Stimulated activated naive CD4-positive, alpha-beta T cell (primary cell): ENCODE measurements at places on chromosomes 11 and 22.

DNA sequence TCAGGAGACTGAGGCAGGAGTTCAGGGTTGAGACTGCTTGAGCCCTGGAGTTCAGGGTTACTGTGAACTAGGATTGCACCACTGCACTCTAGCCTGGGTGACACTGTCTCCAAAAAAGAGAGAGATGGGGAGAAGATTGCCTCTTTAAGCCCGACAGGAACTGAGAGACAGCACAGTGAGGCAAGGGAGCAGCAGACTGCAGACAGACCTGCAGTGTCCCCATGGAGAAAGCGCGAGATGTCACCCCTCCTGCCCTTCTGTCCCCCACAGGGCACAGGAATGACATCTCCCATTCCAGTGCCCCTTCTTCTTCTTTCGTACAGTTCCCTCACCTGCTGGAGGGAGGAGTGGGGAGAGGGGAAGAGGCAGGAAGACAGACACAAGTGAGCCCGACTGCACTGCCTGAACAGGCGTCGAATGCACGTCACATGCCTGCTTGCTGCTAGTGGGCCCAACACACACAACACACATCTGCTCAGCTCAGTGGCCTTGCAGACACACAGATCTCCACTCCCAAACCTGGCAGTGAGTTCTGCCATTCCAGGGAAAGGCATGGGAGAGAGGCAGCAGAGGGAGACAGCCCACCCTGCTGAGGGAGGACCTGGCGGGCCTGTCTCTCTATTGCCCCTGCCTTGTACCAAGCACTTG lies 167.0 kb downstream of the DSCAML1 start:
- DNase-seq = no peak

- DNase-seq = no peak
Measured at GRCh38 chr11:119800619-119801018, 71.6 kb upstream of the NECTIN1 start.

DNA sequence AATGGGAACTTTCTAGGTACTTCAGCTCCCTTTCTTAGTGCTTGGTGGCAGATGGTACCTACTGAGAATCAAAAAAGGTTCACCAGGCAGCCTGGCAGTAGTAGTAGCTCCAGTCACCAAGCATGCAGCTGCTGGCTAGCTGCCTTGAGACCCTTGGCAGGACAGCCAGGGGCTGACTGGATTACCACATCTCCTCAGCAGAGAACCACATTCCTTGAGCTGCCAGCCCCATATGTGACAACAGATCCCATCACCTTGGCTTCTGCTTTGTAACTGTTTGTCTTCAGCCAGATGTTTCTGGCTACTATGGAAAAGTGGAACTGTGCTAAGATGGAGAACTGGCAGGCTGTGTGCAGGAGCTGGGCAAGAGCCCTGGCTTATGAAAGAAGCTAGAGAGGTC lies 39.6 kb upstream of the CHRM4 start:
- no peak for DNase-seq

DNA sequence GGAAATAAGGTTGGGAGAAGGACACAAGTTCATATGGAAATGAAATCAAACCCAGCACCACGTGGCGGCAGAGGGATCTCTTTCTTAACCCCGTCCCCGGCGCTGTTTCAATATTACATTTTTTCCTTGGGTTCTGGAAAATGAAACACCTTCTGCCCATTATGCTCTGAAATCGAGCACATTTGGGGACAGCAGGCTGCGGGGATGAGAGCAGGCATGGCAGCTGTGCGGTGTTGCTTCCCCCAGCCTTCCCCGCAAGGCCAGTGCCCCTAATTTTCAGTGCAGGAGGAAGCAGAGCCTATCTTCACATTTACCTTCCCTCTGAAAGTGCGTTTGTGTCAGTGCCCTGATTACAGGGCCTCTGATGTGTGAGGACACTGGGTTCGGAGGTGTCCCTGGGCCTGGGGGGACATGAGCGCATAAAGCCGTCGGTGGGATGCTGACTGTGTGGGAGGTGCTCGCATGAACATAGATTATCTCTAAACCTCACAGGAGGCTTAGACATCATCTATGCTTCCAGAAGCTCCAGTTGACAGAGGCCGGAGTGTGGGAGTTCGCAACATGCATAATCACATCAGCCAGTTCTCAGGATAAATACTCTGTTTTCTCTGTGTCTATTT lies 921.3 kb downstream of the BRD1 start:
- DNase-seq = no peak

DNA sequence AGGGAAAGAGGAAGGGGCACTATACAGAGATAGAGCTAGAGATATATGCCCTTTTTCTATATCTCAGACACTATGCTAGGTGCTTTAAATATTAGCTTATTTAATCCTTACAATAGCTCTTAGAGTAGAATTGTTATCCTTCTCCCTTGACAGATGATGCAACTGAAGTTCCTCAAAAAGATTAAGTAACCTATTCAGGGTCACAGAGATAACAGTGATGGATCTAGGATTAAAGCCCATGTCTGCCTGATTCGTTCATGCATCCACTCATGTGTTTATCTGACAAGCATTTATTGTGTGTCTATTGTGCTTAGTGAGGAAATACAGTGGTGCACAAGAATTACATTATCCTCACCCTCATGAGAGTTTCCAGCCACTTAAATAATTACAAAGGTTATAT lies 8.7 kb downstream of the CCDC83 start:
- DNase-seq = no peak

DNA sequence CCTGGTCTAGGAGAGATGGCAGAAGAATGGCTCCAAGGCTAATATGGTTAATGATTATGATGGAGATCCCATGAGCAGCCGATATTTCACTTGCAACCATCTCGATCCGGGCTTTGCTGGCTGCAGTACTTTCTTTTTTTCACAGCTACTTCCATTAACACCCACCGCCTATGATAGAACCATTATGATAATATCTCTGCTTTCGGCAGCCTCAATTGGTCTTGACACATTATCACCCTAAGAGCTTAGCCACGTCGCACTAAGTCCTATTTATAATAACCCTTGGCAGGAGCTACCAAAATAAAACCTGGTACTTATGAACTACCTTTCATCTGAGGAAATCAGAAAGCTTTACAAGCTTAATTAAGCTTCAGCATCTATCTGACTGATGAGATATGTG lies 7.6 kb upstream of the FJX1 start:
- no peak for DNase-seq

DNA sequence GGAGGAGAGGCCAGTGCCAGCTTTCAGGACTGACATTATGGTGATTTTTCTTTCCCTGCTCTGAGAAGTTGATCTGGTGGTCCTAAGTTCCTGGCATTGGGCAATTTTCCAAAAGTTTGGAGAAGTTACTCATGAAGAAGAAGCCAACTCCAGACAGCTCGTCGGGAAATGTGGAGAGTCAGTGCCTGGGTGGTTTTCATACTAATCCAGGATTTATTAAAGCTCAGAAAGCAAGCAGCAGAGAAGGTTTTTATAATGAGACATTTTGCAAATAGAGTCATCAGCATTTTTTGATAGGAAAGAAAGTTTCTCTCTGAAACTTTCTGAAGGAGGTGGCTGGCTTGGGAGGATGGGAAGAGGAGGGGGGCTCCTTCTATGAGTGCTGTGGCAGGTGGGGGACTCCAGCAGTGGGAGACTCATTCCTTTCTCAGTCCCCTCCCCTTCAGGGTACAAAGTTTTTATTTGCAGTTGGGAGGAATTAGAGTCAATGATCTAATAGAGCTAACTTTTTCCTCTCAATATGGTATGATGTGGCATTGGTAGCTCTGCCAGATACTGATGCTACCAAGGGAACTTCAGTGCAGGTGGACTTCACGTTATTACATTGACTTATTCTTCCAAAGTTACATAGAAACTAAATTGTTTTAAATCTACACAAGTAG lies 55.4 kb downstream of the LIF start:
- DNase-seq = no peak

DNA sequence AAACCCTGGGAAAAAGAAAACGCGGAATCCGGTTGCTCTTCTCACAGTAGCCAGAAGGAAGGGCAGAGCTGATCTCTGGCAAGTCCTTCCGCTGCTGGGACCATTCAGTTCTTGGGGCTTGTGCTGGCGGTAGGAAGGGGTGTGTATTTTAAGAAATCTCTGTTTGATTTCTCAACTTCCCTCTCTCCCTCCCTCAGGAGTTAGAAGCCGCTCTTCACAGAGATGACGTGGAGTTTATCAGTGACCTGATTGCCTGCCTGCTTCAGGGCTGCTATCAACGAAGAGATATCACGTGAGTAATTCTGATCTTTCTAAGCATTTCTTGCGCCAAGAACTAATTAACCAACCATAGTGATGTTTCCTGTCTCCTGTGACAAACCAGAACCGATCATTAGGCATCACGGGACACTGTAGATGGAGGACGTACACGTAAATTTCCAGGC lies 85.9 kb upstream of the SLC25A18 start:
- no peak for DNase-seq

DNA sequence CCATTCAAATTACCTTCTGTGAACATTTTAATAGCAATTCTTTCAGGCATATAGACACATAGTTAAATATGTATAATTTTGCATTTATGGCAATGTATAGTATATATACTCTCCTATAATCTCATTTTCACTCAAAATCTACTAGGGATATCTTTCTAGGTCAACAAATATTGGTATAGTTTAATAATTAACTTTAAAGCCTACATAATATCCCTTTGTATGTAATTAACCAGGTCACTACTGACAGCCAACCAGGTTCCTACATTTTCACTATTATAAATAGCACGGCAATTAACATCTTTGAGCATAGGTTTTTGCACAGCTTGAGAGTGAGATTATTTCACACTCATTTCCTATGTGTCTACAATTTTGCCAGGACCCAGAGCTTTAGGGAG lies 15.8 kb downstream of the OR2AG2 start:
- DNase-seq = no peak

GRCh38 chr11:18010121-18010670 lies 2.7 kb downstream of the SERGEF start:
- DNase-seq = peak; percentile 23

GRCh38 chr11:83192606-83193245 lies 786 bp upstream of the ANKRD42 start:
- DNase-seq = no peak

GRCh38 chr11:36791957-36792356 lies 193.9 kb upstream of the RAG2 start:
- no peak for DNase-seq

DNA sequence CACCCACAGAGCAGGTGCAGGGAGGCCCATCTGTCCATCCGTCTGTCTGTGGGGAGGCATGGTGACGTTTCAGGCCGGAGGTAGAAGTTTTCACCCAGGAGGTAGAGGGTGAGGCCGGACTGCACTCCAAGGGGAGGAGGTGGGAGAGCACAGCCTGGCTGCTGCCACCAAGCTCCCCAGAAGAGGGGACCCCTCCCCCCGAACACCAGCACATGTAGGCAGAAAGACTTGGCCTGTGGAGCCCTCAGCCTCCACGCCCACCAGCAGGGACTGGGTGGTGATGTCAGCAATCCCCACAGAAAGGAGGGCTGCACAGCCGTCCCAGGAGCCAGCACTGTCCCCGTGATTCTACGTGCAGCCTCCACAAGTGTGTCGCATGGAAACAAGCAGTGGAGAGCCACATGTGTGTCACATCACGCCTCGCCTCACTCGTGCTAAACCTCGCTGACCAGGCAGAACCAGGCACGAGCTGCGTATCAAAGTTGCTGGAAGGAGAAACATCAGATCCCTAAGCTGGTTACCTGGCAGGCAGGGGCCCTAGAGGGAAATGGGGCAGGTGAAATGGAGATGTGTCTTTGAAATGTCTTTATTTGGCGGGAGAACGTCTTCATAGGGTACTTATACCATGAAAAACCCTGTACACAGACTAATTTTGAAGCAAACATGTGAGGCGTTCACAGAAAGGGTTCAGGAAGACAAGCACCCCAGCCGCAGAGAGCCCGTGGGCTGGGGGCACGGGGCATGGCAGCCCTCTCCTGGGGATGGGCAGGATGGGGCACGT lies 49.1 kb downstream of the CDKN1C start:
- DNase-seq = no peak

DNA sequence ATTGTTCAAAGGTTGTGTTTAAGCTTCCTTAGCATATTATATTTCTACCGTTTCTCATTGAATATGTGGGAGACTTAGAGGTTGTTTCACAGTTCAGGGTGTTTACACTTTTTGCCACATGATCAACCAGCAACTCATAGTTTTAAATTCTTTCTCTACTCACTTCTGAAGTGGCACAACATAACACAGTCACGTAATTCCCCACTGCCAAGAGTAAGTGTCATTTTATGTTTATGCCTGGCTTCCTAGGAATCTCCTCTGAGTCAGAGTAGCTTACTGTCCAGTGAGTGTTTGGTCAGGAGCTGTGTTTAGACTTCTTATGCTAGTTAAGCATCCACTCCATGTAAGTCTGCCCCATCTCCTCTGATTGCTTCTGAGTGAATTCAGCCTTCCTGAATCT lies 520.8 kb upstream of the KIRREL3 start:
- no peak for DNase-seq

DNA sequence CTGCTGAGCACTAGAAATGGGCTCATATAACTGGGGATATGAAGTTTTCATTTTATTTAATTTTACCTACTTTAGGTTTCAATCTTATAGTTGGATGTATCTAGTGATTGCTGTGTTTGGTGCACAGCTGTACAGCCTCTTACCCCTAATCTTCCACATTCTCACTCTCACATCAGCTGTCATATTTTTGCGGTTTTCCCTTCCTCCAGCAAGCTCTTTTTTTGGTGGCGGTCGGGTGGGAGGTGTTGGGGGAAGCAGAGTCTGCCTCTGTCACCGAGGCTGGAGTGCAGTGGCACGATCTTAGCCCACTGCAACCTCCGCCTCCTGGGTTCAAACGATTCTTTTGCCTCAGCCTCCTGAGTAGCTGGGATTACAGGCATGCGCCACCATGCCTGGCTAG lies 445.1 kb upstream of the ISX start:
- DNase-seq = no peak

GRCh38 chr11:47461876-47462275 lies 12.9 kb upstream of the RAPSN start:
- DNase-seq = no peak

GRCh38 chr11:128448200-128448886 lies 139.0 kb downstream of the ETS1 start:
- DNase-seq = no peak

DNA sequence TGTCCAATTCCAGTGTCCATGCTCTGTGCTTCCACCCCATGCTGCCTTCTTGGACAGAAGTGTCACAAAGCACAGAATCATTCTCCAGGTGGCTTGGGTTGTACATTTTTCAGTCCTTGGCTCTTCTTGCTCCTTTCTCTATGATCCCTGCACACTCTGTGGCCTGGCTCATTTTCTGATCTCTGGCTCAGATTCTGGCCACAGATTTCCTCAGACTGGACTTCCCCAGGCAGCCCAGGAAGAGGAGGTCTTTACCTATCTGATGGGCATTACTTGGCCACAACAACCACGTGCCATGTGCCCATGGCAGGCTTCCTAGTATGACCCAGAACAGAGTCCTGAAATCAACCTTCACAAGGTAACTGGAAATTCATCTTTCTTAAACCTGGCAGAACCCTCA lies 27.2 kb downstream of the SYTL2 start:
- no peak for DNase-seq

GRCh38 chr11:96185220-96185768 lies 157.7 kb downstream of the MAML2 start:
- DNase-seq = no peak

GRCh38 chr11:84675396-84676025 lies 951.6 kb downstream of the DLG2 start:
- DNase-seq = no peak

- no peak for DNase-seq
Measured at GRCh38 chr11:97772705-97773104, 1248.0 kb upstream of the CNTN5 start.
